ENCODE measurements at places on chromosomes 6 and 20. TPM values are rescaled to one million over a fixed set of nuclear protein-coding genes. Genes with fewer than 3 reads are reported as not detected.
A peak's percentile ranks its signal among the peaks of the same experiment; 100 is the strongest.

GRCh38 chr6:52544602-52545405 is 32.1 kb downstream of the TRAM2 start:
- H3K27me3 ChIP-seq, result no peaks in the 10 kb centered on the region
- H3K4me1 ChIP-seq, result peaks cover 99% of the 10 kb centered on the region
- H3K4me3 ChIP-seq, result peak overlapping the region; percentile 46
- H3K27ac ChIP-seq, result peak overlapping the region; percentile 92

DNA sequence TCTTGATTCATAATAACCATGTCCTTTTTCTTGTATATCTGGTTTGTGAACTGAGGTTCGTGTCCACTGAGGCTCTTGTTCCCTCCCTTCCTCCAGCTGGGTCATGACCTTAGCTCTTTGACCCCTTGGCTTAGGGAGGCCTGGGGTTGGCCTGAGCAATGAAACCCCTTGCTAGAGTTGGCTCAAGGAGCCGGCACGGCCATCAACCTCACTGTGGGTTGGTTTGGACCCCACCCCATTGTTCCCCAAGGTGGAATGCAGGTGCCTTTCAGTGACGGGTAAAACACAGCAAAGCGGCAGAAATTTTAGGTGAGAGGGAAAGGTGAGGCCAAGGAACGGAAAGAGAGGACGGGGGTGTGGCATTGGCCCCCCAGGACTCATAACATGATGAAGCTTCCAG is 44.5 kb upstream of the PHACTR3 start:
- no peaks in the 10 kb centered on the region for H3K36me3 ChIP-seq
- no peak overlapping the region for H3K4me3 ChIP-seq
- no peak for DNase-seq
- H3K27me3 ChIP-seq, result peaks cover 6% of the 10 kb centered on the region
- no peak overlapping the region for H3K27ac ChIP-seq
- H3K4me1 ChIP-seq, result no peaks in the 10 kb centered on the region

DNA sequence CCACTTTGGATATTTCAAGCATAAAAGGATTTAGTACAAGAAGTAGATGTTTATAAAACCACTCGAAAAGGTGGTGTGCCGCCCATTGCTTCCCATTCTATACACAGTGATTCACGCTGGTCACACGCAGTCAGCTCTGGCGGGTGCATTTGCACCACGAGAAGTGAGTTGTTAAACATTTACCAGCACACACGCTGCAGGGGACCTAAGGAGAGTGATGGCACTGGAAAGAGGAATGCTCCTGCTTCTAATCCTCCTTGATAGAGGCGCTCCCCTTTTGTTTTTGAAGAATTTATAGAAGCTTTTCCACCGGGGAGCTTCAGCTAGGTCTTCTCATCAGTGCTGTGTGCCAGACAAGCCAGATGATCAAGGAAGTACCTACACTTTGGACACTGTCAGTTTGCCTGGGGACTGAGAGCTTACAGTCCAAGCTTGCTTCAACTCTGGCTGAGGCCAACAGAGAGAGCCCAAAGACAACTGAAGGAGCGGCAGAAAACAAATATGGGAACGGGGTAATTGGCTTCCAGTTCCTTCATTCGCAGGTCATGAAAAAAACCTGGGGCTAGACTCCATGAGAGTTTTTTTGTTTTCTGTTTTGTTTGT is 31.2 kb downstream of the MUC22 start:
- H3K27ac ChIP-seq, result no peak overlapping the region
- no peaks in the 10 kb centered on the region for H3K36me3 ChIP-seq
- no peak for DNase-seq
- H3K4me1 ChIP-seq, result peaks cover 24% of the 10 kb centered on the region

DNA sequence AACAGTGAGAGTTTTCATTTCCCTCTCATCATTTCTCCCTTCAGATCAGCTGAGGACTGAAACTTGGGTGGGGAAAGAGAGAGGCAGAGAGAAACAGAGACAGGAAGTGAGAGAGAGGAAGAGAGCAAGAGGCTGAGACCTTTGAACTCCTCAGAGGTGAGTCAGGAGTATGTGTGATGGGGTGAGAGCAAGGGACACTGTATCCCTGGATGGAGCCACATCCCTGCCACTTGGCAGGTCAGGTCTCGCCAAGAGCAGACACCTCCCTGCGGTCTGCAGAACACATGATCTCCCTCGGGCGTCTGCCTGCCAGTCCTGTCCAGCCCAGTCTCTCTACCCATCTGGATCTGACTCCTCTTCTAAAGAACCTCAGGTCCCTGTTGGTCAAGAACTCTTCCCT is 62.7 kb upstream of the SYNDIG1 start:
- H3K4me1 ChIP-seq, result no peaks in the 10 kb centered on the region
- H3K27ac ChIP-seq, result no peak overlapping the region
- H3K4me3 ChIP-seq, result no peak overlapping the region
- no peaks in the 10 kb centered on the region for H3K36me3 ChIP-seq
- DNase-seq, result no peak
- no peaks in the 10 kb centered on the region for H3K27me3 ChIP-seq

DNA sequence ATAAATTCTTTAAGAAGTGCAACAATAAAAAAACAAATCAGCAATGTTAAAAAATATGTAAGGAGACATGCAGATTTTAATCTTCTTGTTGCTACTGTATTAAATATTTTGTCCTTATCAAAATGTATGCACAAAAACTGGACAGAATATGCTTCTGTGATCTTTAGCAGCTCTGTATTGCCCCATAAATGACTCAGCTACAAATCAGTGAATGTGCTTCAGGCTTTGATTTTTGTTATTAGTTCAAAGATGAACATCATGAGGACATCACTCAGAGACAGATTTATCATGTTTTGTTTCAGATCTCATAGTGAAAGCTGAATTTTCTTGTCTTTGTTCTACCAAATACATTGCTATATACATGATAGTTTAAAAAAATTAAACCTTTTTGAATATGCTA is 312.4 kb downstream of the GRIK2 start:
- no peak overlapping the region for H3K27ac ChIP-seq
- no peak for DNase-seq
- H3K4me3 ChIP-seq, result no peak overlapping the region

DNA sequence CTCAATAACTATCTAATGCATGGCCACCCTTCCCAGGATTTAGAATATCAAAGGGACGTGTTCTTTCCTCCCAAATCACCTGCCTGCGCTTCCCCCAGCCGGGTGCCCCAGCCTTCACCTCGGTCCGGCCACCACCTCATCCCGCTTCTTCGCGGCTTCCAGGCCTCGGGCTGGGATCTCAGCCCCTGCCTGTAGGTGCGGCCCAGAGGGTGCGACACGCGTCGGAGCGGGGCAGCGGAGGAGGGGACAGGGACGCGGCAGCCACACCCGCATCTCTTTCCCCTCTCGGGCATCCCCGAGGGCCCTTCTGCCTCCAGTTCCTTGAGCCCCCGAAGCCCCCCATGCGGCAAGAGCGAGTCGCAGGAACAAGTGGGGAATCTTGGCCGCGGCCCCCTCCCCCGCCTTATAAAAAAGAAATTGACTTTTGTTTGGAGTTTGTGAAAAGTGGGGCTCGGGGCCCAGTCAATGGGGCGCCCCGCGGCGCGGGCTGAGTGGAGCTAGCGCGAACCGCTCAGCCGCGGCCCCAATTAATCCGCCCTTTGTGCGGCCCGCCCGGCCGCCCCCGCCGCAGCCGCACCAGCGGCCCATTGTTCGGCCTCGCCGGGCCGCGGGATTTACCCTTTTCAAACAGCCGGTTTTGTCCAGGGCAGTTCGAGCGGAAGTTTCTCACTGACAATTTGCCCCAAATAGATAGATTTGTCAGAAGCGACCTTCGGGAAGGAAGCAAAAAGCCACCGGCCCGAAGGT is 8.4 kb upstream of the NR2E1 start:
- peak overlapping the region; percentile 6 for H3K4me3 ChIP-seq
- H3K27me3 ChIP-seq, result peaks cover 88% of the 10 kb centered on the region
- no peak for DNase-seq
- H3K4me1 ChIP-seq, result peaks cover 13% of the 10 kb centered on the region
- H3K36me3 ChIP-seq, result peaks cover 4% of the 10 kb centered on the region
- H3K27ac ChIP-seq, result no peak overlapping the region

DNA sequence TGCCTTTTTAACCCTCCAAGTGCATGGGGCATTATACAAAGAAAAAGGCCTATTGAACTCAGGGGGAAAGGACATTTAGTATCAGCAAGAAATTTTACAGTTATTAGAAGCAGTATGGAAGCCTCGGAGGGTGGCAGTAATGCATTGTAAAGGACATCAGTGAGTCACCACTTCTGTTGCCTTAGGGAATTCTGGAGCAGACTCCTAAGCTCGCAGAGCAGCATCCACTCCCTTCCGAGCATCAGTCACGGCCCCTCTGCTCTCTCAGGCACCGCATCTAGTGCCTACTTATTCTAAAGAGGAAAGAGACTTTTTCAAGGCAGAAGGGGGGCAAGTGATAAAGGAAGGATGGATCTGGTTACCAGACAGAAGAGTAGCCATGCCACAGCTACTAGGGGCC is 296.5 kb downstream of the RNGTT start:
- H3K27me3 ChIP-seq, result no peaks in the 10 kb centered on the region
- no peaks in the 10 kb centered on the region for H3K4me1 ChIP-seq
- DNase-seq, result no peak
- peaks cover 28% of the 10 kb centered on the region for H3K36me3 ChIP-seq
- no peak overlapping the region for H3K27ac ChIP-seq

GRCh38 chr6:168095171-168095691 is 16.2 kb upstream of the FRMD1 start:
- no peaks in the 10 kb centered on the region for H3K36me3 ChIP-seq
- DNase-seq, result no peak
- no peak overlapping the region for H3K4me3 ChIP-seq
- H3K27me3 ChIP-seq, result no peaks in the 10 kb centered on the region
- H3K27ac ChIP-seq, result no peak overlapping the region
- peaks cover 8% of the 10 kb centered on the region for H3K4me1 ChIP-seq

- H3K27me3 ChIP-seq, result peaks cover 10% of the 10 kb centered on the region
- H3K36me3 ChIP-seq, result no peaks in the 10 kb centered on the region
- no peak overlapping the region for H3K4me3 ChIP-seq
- no peak for DNase-seq
- H3K27ac ChIP-seq, result no peak overlapping the region
Measured at GRCh38 chr20:77231-77630, 10.2 kb upstream of the DEFB125 start.

GRCh38 chr6:91646649-91647048 is 1059.8 kb upstream of the MAP3K7 start:
- peaks cover 2% of the 10 kb centered on the region for H3K36me3 ChIP-seq
- H3K27me3 ChIP-seq, result no peaks in the 10 kb centered on the region
- peaks cover 4% of the 10 kb centered on the region for H3K4me1 ChIP-seq
- H3K27ac ChIP-seq, result no peak overlapping the region
- no peak overlapping the region for H3K4me3 ChIP-seq

GRCh38 chr20:12699374-12700228 is 309.2 kb upstream of the SPTLC3 start:
- H3K4me3 ChIP-seq, result no peak overlapping the region
- H3K27me3 ChIP-seq, result no peaks in the 10 kb centered on the region
- no peak for DNase-seq

DNA sequence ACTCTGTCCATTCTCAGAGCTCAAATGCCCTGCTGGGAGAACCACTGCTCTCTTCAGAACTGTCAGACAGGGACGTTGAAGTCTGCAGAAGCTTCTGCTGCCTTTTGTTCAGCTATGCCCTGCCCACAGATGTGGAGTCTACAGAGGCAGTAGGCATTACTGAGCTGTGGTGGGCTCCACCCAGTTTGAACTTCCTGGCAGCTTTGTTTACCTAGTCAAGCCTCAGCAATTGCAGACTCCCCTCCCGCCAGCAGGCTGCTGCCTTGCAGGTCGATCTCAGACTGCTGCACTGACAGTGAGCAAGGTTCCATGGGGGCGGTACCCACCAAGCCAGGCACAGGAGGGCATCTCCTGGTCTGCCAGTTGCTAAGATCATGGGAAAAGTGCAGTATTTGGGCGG is 21.8 kb upstream of the UFL1 start:
- H3K4me1 ChIP-seq, result no peaks in the 10 kb centered on the region
- no peak overlapping the region for H3K27ac ChIP-seq
- H3K27me3 ChIP-seq, result no peaks in the 10 kb centered on the region
- H3K4me3 ChIP-seq, result no peak overlapping the region
- H3K36me3 ChIP-seq, result peaks cover 3% of the 10 kb centered on the region

DNA sequence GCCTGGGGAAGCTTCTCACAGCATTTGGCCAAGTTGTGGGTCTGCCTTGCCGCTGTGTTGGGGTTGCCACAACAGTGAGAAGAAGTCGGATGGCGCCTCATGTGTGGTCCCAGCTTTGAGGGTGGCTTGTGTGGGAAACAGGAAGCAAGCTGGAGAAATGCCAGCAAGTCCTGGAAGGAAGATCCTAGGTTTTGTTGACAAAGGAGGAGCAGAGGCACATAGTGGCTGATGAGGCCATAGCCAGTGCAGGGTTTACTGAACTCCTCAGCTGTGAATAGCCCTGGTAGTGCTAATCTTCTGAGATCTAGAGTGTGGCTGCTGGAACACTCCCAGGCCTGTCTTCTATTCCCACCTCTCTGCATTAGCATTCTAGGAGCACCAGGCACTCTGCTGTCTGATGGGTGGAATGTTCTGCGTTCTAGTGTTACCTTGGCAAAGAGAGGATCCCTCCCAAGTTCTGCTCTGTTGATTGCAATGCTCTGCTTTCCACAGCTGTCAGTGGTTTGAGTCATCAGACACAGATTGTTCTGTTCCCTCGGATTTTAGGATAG is 25.2 kb downstream of the SNPH start:
- no peak overlapping the region for H3K27ac ChIP-seq
- DNase-seq, result no peak
- H3K36me3 ChIP-seq, result no peaks in the 10 kb centered on the region
- H3K4me1 ChIP-seq, result peaks cover 2% of the 10 kb centered on the region

DNA sequence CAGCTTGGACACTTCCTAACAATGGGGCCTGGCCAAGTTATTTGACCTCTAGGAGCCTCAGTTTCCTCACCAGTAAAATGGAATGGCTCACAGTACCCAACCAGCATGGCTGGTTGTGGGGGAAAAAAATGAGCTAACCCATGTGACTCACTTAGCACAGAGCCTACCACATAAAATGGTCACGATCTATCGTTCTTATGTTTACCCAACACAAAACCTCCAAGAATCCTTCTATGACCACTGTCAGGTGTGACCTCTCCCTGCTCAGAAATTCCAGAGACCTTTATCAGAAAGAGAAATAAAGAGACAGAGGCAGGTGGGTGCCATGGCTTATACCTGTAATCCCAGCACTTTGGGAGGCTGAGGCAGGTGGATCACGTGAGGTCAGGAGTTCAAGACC is 39.4 kb downstream of the BPIFB1 start:
- no peaks in the 10 kb centered on the region for H3K4me1 ChIP-seq
- H3K27me3 ChIP-seq, result peaks cover 48% of the 10 kb centered on the region
- no peak overlapping the region for H3K27ac ChIP-seq
- H3K4me3 ChIP-seq, result no peak overlapping the region
- no peak for DNase-seq

DNA sequence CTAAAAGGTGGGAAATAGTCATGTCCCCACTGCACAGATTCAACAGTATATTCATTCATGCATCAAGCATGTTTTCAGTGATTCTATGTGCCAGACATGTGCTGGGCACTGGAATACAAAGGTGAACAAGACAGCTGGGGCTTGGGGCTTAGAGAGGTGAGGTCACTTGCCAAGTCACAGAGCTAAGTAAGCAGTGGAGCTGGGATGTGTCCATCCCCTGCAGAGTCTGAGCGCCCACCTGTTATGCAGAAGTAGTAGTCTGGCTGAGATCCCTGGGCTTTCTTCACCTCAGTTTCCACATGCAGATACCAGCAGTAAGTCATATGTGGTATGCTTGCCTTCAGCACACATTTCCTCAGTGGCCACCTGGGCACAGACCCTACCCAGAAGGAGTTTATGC is 263.8 kb downstream of the DHX35 start:
- H3K4me3 ChIP-seq, result no peak overlapping the region
- no peak overlapping the region for H3K27ac ChIP-seq
- no peaks in the 10 kb centered on the region for H3K4me1 ChIP-seq
- peaks cover 8% of the 10 kb centered on the region for H3K27me3 ChIP-seq

Gene SLC17A2
- total RNA-seq, result not detected

Gene PBOV1
- not detected for total RNA-seq

Gene THBD
- total RNA-seq, result 66.3 TPM

Gene RIMS4
- 0.75 TPM for total RNA-seq

Gene RBM24
- 13.2 TPM for total RNA-seq

Gene PSMA7
- 217 TPM for total RNA-seq

Measured in osteocyte (in vitro differentiated cells).